Activated B cell treated with CpG ODN at 0.5 μM for 24 hours (primary cell): ENCODE measurements at places on chromosomes 12 and 14.

- DNase-seq, result no peak
Measured at GRCh38 chr12:120990487-120991055, 12.2 kb downstream of the HNF1A start.

- DNase-seq, result no peak
Measured at GRCh38 chr12:130117701-130118100, 44.6 kb upstream of the FZD10 start.

DNA sequence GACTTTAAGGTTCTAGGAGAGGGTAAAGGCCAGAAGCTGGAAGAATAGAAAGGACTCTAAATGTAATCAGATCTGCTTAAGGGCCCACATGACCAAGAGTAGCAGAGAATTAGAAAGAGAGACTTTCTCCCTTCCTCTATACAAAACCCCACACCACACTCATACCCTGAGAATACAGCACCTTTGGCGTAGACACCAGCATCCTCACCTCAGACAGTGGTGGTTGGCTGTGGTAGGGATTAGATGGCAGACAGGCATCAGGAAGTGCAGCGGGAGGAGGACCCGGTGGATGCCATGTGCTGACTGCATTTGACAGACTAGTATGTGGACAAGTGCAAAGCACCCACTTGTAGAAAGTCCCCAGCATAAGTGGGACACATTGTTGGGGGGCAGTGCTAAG lies 98.3 kb upstream of the AMIGO2 start:
- no peak for DNase-seq

GRCh38 chr12:53231921-53232645 lies at the start of gene RARG:
Gene RARG (minus strand): TSS chr12:53232209. CDS start chr12:53227545, 4,664 bp downstream.
- no peak for DNase-seq

- DNase-seq, result no peak
Measured at GRCh38 chr14:54174457-54174856, 217.8 kb upstream of the BMP4 start.

DNA sequence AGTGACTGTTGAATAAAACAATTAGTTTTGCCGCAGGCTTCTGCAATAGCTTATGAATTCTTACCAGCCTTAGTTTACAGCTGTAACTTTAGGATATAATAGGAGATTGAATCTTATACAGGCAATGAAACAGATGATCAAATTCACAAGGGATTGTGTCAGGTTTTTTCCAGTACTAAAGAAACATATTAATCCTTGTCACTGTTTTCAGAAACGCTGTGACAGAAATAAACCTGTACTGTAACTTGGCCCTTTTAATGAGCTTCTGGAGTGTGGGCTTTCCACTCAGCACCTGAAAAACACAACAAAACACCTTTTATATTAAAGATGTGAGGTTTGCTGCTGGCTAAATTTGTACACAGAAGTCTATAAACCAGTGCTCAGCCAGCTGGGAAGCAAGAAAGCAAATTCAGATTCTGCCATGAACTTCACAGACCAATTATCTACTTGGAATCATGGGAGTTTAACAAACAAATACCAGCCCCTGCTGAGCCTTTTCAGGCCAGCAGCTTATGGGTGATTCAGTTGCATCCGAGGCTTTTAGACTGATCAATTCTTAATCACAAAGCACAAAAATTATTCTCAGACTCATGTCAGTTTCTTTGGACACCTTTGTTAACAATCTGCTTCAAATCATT lies 109.5 kb downstream of the FOXG1 start:
- DNase-seq, result no peak

GRCh38 chr14:60266021-60266937 lies 17.3 kb downstream of the PPM1A start:
- DNase-seq, result no peak

DNA sequence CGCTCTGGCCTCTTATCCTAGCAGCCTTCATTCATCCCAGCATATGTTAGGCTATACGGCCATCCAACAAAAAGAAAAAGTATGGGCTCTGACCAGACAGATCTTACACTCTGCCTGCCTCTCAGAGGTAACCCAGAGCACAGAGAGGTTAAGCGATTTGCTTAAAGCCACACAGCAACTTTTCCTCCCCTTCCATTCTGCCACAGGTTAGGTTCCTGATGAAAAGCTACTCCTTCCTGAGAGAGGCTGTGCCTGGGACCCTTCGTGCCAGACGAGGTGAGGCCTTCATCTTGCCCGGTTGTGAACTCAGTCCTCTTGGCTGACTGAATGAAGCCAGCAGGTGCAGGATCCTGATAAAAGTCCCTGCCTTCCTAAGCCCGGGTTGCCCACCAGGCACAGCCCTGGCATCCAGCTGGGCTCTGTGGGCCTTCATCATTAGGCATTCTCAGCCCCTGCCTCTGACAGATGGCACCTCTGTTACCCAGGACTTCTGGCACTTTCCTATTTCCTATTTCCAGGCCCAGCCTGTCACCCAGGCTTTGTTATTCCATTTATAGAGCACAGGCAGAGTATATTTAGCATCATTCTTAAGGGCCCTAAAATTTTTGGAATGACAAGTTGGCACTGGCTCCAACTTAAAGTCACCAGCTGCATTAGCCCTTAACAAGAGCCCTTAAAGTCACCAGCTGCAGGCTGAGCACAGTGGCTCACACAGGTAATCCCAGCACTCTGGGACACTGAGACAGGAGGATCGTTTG lies 12.8 kb downstream of the SOAT2 start:
- DNase-seq, result no peak

DNA sequence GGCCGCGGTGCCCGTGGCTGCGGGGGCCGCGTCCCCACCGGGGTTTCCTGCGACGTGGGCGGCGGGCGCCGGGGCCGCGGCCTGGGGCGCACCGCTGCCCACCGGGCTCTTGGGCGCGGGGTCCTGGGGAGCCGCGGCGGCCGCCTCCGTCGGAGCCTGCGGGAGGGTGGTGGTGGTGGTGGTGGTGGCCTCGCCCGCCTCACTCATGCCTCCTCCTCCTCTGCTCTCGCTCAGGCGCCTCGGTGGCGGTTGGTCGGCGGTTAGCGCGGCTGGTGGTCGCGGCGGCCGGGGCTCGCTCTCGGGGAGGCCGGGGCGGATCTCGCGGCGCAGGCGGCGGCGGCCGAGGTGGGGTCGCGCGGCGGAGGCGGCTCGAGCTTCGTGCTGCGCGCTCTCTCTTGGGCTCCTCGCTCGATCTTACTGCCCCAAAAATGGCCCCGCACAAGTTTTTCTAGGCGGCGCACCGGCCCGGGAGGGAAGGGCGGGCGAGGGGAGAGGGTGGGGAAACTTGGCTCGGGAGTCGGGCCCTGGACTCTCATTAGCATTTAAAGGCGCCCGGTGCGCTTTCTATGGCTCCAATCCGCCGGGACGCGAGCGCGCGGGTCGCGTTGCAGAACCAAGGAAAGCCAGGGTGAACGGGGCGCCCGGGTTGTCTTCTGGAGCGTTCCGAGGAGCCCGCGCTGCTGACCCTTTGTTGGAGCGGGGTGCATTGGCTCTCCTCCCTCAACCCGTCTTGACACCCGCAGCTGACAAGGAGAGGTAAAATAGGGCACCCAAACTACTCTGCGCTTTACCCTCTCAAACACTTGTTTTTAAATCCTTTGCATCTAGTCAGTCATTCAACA lies at the start of gene YBX3:
Gene YBX3, minus strand, starts transcription at position 419 of the 842 bp plus-strand sequence. Its CDS starts 212 bp downstream, at position 207.
- DNase-seq, result peak; percentile 42

- DNase-seq, result no peak
Measured at GRCh38 chr14:74018174-74018585, 908 bp downstream of the ENTPD5 start.
